GM12892 (cell line): ENCODE measurements at places on chromosomes 4 and X.

DNA sequence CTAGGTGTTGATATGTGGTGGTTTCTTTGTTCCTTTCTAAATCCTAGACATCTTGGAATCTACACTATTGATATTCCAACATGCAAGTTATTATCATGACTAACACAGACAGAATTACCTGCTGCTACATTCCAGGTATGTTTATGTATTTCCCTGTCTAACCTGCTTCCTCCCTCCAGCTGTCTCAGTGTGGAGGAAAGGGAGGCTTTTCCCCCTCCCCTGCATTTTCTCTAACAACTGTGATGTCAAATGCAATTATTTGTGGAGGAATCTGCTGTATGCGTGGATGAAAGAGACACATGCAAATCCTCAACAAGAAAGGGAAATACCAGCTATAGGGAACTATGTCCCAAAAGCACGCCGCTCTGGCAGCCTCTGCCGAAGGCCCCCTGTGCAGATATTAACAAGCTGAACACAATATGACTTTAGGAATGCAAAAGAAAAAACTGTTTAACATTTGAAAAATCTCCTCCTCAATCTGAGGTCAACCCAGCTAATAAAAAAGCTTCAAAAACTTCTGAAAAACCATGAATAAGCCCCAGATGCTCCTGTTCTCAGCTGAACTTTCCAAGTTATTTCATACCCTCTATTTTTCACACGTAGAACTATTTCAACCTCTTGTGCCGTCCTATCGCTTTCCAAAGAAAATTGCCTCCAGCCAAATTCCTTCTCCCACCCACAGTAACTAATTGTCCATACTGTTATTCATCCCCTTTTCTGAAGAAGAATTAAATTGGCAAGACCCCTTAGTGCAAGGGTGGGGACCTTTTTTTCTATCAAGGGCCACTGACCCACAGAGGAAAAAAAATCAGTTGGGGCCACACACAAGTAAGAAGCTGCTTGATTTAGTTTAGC lies 225.1 kb upstream of the GPC4 start:
- no peak for DNase-seq

DNA sequence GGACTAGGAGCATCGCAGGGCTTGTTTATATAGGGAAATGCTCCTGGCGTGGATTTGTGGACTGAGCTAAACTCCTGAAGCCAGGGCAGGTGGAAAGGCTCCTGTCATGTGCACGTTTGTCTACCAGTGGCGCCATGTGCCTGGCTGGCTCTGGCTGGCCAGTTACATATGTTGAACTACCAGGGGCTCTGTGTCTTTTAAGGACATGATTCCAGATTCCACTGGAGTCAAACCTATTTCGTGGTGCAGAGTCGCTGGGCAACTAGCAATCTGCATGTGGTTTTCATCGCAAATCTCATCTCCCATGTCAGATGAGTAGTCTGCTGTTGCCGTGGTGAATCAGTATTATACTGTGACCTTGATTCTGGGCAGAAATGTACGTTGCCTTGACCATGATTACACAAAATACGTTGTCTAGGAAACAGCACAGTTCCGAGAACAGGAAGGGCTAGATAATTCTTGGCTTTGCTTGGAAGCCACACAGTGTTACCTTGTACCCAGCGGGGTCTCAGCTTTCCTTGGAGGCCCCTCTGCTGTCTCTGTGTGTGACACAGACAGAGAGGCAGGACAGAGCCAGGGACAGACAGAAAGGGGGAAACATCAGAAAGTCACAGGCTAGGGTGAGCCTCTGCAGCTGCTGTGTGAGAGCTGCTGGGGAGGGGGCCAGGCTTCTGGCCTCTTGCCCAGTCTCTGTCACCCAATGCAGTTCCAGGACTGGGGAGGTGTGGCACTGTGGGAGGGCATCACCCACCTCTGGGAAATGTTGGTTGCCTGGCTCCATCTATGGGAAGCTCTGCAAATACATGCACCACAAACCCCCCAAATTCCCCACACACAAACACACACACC lies 19.2 kb downstream of the PNMA6E start:
- no peak for DNase-seq

DNA sequence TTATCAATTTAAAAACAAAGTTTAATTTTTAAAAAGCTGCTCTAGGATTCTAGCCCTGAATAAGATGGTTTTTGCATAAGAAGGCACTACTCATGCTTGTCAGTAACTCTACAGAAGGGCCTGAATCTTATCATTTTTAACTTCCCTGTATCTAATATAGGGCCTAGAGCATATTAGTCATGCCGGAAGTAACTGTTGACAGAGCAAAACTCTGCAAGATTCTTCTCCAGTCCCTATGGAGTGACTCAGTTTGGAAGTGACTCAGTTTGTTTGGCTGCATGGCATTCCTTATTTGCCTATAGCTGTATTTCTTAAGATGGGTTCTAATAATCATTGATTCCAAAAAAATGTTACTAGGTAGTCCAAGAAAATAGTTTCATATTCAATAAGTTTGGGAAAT lies 431.8 kb upstream of the HTR2C start:
- no peak for DNase-seq

- no peak for DNase-seq
Observed at GRCh38 chr4:24850674-24851073, 55.3 kb downstream of the SOD3 start.

DNA sequence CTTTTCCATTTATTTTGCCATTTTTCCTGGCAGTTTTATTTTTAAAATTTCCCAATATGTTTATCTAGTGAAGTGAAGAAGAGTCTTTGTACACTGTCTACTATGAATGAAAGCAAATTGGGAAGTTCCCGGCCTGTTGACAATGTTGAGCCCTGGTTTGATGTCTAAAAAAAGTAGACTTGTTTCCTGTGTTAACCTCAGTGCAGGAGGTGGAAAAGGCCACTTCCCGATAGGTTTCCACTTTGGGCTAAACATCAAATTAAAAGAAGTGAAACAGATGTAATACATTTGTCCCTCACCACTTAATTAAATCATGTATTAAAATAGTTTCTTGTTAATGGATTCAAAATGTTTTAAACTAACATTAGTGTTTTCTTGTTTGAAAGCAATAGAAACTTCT lies 30.0 kb downstream of the BBS12 start:
- no peak for DNase-seq

DNA sequence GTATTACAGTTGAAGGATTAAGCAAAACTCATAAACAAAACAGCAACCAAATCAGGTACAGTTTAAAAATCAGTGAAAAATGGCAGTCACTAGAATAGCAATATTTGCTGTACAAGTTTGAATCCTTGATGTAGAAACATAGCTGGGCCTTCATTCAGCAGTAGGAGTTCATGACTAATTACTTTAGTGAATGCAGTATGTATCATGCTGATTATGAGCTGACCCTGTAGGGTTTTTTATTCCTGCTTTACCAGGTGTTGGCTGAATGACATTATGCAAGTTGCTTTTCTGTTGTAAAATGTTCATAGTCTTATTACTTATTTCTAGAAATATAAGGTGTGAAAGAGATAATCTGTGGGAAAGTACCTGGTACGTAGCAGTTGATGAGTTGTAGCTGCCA lies 179.6 kb downstream of the CCSER1 start:
- DNase-seq: no peak

GRCh38 chrX:51569561-51569960 lies 49.2 kb downstream of the CENPVL3 start:
- DNase-seq: no peak

- DNase-seq: no peak
Observed at GRCh38 chrX:154074199-154074598, 23.3 kb downstream of the MECP2 start.

- DNase-seq: no peak
Observed at GRCh38 chr4:92035666-92036065, 268.1 kb upstream of the GRID2 start.

DNA sequence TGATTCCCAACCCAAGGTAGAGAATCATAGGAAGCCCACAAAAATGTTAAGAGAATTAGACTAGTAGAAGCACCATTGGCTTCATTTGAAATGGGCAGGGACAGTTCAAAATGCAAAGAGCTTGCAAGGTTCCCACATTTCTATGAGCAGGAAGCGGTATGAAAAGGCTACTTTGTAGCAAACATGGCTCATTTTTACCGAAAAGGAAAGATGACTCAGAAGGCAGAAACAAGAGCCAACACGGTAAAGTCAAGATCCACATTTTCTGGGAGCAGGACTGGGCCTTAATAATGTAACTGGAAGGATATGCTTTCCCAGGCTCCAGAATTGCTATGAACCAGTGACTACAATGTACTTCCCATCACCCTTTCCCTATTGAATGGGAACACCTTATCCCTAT lies 89.5 kb downstream of the GLRA3 start:
- no peak for DNase-seq

- DNase-seq: no peak
Observed at GRCh38 chr4:7361280-7361895, 73.3 kb downstream of the PSAPL1 start.

DNA sequence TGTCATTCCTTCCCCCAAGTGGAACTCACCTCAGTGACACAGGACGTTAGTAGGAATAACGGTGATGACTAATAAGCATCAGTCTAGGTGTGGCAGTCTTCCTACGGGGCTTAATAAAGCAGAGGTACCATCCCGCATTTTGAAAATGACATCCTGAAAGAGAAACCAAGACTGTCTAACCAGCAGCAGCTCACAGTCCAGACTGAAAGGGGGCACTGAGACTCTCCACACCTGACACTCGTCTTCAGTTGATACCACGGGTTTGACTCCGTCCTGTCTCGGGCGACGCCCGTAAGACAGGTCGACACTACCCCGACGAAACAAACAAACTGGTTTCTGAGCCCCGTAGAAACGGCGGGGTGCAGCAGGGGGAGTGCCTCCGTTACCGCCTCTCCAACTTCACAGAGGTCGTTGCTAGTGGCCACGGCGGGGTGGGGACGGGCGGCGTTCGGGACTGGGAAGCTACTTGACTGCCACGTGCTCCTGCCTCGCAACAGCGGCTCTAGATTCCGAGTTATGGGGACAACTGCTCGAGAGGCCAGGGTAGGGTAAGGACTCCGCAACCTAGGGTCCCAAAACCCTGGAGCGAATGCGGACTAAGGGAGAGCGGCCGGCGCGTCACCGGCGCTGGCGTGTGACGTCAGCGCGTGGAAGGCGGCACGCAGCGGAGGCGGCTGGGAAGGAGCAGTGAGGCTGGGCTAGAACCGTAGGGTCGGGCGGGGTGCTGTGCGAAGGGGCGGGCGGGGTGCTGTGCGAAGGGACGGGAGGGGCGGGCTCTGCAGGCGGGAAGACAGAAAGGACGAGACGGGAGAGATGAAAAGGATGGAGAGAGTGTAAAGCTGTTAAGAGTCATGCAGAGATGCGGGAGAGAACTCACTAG lies at the start of gene NEK1:
Gene NEK1 (minus strand): TSS at position 593 of the 880 bp plus-strand sequence. CDS start 9,953 bp downstream, outside the sequence.
- peak; percentile 71 for DNase-seq

GRCh38 chr4:83753260-83753659 lies 217.4 kb downstream of the GPAT3 start:
- no peak for DNase-seq

- no peak for DNase-seq
Observed at GRCh38 chr4:256492-256891, 48.8 kb downstream of the ZNF732 start.

DNA sequence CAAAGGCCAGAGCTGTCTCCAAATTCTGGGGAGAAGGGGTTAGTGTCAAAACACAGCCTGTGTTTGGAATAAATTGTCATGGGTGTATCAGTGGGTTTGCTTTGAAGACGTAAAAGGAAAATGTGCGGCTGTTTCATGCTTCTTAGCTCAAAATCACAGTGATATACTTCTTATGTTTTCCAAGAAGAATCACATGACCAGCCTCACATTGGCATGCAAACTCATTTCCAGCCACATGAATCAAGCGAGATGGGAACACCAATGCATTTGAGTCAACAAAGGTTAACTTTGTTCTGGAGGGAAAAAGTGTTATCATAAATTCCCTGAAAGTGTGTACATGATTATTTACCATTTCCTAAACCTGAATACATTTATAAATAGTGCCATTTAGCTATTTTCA lies 19.0 kb upstream of the SPP1 start:
- DNase-seq: no peak

GRCh38 chr4:184400375-184400870 lies 73.9 kb downstream of the IRF2 start:
- DNase-seq: no peak

DNA sequence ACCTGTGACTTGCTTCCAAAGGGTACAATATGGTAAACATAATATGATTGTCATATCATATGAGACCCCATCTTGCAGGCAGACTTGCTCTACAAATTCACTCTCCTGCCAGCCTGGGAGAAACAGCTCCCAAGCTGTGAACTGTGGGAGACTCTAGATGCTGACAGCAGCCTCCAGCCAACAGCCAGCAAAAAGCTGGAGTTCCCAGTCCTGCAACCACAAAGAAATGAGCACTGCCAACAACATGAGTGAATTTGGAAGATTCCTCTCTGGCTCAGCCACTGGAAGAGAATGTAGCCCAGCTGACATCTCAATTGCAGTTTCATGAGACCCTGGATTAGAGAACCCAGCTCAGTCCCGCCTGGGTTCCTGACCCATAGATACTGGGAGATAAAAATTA lies 145.4 kb downstream of the QDPR start:
- no peak for DNase-seq

- no peak for DNase-seq
Observed at GRCh38 chr4:128380306-128380705, 92.7 kb upstream of the PGRMC2 start.

GRCh38 chr4:65561164-65561563 lies 109.1 kb downstream of the EPHA5 start:
- DNase-seq: no peak

GRCh38 chr4:99945718-99946355 lies 581 bp downstream of the DNAJB14 start:
- no peak for DNase-seq

GRCh38 chrX:111039606-111040005 lies 56.4 kb upstream of the PAK3 start:
- DNase-seq: no peak

GRCh38 chrX:106707771-106708454 lies 18.6 kb upstream of the RNF128 start:
- DNase-seq: no peak

GRCh38 chr4:100124715-100125114 lies 65.6 kb downstream of the DDIT4L start:
- no peak for DNase-seq

- no peak for DNase-seq
Observed at GRCh38 chrX:49040376-49040955, 2.7 kb downstream of the TFE3 start.

GRCh38 chrX:1165535-1166196 lies 46.8 kb downstream of the CRLF2 start:
- no peak for DNase-seq

- no peak for DNase-seq
Observed at GRCh38 chr4:108731006-108731405, 31.8 kb downstream of the ETNPPL start.

DNA sequence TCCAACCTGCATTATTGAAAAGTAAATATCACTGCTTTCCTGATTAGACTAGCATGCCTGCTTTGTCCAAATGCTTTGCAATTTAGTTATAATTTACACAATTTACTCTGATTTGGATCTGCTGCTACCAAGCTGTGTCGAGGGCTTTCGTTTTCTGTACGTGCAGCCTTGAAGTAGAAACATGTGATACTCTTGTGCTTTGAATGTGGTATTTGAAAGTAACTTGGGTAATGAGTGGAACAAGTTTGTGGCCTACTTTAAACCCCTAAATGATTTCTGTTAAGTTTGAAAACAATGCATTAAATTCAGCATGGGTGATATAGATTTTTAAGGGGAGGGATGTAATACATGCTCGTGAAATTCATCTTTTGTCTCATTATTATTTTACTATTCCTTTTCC lies 240.7 kb downstream of the IQCM start:
- no peak for DNase-seq
